Vagina (tissue), 2 donors: ENCODE measurements at places on chromosomes 1 and 21.

- DNase-seq: no peak
Observed at GRCh38 chr1:42852608-42852980, 6.2 kb downstream of the ZNF691 start.

- DNase-seq: no peak
Observed at GRCh38 chr1:9422321-9422720, 116.9 kb upstream of the SLC25A33 start.

DNA sequence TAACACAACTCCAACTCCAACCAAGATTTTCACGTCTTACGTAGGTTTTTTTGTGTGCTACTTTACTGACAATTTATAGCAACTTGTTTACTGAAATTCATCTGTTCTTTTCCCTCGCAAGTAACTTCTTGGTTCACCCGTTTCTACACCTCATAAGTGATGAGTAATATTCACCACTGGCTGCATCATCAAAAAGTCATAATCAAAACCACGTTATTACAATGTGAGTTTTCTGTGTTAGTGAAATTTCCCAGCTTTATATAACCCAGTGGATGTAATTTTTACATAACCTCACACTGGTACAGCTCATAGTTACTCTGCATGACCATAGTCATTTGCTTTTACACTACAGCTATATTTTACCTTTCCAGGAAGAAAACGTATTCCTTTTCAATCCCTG is 401.1 kb upstream of the LYPLAL1 start:
- no peak for DNase-seq

- peak; percentile 81 for DNase-seq
Observed at GRCh38 chr1:116418091-116418830, 45.2 kb downstream of the ATP1A1 start.

DNA sequence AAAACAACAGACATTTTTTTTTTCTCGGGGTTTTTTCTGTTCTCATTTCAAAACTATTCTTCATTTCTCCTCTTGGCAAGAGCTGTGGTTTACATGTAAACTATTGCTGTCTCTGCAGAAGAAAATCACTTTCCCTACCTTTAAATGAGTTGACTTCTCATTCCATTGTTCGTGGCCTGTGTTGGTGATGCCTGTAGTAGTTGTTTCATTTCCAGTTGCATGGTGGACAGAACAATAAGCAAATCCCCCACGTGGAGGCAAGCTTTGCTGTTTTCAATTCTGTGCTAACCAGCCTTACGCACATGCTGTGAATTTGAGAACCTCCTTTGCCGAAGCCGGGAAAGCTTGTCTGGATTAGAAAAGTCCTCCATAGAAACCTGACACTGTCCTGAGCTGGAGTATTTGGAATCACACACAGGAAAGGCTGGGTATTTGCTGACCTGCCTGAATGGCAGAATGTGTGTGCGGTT is 26.2 kb upstream of the MAP3K7CL start:
- no peak for DNase-seq

DNA sequence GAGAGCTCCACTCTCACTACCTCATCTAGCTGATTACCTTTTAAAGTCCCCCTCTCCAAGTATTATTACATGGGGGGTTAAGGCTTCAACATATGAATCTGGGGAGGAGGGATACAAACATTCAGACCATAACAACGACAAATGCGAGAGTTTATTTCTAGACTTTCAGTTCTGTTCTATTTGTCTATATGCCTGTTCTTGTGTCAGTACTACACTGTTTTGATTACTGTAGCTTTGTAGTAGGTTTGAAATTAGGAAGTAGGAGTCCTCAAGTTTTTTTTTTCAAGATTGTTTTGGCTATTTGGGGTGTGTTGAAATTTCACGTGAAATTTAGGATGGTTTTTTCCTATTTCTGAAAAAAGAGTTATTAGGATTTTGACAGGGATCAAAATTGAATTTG is 16.3 kb downstream of the ZMYM4 start:
- no peak for DNase-seq

DNA sequence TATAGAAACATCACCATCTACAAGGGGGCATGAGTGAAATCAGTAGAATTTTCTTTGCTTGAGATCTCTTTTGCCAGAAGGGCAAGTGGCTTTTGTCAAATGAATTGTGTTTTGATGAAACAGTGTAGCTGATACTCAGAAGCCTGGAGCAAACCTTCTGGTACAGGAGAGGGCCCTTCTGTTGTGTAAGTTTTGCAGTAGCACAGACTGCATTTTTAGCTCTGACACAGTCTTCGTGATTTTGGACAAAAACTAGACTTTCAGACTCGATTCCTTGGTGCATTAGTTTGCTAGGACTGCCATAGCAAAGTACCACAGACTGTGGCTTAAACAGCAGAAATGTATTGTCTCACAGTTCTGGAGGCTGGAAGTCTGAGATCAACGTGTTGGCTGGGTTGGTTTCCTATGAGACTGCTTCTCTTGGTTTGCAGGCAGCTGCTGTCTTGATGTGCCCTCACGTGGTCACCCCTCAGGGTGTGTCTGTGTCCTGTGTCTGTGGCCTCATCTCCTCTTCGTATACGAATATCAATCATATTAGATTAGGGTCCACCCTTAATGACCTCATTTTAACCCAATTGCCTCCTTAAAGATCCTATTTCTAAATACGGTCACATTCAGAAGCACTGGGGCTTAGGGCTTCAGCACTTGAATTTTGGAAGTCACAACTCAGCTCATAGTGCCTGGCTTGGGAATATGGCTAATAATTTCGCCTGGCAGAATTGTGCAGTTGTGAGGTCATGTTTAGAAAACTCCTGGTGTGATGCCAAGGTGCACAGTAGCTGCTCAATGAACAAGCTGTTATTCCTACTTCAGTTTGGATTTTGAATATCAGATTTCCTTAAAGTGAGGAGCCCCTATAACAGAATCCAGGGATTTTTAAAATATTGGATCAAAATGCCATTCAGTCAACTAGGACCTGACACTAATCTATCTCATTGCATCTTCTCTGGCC is 21.2 kb upstream of the DISC1 start:
- DNase-seq: no peak

GRCh38 chr1:228913626-228914414 is 178.5 kb downstream of the RHOU start:
- no peak for DNase-seq

GRCh38 chr1:39675220-39675619 is 3.3 kb upstream of the NT5C1A start:
- no peak for DNase-seq

GRCh38 chr1:220982686-220983085 is 103.4 kb downstream of the HLX start:
- no peak for DNase-seq

DNA sequence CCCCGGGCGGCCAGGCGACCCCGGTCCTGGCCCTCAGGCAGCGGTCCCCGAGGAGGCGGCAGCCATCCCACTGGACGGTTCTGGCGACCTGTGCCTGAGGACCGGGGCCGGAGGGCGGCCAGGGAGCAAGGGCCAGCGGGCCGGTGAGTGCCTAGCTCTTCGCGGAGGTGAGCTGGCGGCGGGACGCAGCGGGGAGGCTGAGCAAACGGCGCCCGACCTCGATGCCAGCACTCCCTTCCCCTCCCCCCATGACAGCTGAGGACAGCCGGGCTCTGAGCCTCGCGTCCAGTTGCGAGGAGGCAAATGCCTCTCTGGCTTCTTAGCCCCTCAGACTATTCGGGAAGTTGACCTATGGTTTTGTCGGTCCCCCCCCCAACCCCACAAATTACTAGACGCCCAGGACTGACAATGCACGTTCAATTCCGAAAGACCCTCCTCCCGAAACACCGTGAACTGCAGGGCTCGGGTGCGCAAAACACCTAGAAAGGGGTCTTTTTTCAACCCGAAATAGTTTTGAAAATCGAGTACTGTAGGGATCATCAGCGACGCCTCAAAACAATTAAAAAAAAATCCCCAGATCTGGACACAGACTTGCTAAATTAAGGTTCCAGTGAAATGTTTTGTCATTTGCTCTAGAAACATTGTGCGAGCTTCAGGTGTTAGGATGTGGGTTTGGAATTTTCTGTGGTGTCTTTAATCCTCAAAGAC is 8.3 kb downstream of the CDKN2C start:
- no peak for DNase-seq

DNA sequence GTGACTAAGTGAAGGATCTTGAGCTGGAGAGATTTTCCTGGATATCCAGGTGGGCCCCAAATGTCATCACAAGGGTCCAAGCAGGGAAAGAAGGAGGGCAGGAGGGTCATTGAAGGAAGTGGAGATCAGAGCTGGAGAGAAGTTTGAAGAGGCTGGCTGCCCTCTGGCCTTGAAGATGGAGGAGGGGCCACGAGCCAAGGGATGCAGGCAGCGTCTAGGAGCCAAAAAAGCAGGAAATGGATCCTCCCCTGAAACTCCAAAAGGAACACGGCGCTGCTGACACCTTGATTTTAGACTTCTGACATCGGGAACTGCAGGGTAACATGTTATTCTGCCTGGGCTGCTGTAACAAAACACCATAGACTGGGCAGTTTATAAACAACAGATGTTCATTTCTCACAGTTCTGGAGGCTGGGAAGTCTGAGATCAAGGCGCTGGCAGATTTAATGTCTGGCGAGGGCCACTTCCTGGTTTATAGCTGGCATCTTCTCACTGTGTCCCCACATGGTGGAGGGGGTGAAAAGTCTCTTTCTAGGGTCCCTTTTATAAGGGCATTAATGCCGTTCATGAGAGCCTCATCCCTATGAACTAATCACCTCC is 28.8 kb upstream of the ZBTB21 start:
- no peak for DNase-seq

DNA sequence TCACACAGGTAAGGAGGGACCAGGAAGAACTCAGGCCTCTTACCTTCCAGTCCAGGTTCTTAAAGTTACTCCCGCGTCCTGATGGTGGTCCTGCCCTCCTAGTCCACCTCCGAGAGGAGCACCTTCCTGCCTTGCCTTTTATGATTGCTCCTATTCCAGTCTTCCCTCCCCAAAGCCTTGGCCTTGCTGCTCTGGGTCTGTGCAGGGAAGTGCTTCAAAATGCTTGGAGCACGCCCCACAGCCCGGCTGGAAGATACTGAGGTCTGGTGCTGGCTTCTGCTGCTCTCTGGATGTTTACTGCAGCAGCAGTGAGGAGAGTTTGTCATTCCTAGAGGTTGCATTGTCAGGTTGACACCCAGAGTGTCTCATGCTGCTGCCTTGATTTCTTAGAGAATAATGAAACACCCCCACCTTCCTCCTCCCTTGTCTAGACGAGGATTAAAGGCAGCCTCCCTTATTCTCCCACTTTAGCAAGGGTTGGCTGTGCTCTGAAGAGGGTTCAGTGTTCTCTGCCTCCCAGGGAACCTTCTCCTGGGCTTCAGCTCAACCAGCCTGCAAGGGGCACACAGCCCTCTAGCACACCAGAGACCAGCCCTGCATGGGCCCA is 142.2 kb upstream of the CACNA1E start:
- no peak for DNase-seq

- no peak for DNase-seq
Observed at GRCh38 chr1:205449750-205450443, 5.9 kb downstream of the BLACAT1 start.

GRCh38 chr1:94045465-94046056 is 75.4 kb downstream of the ABCA4 start:
- no peak for DNase-seq

GRCh38 chr1:231418101-231418740 is 3.9 kb downstream of the EGLN1 start:
- no peak for DNase-seq

GRCh38 chr1:5796028-5796427 is 196.2 kb downstream of the NPHP4 start:
- no peak for DNase-seq

GRCh38 chr1:166721145-166721544 is 118.1 kb upstream of the POGK start:
- DNase-seq: no peak

- DNase-seq: peak; percentile 58
Observed at GRCh38 chr21:38352536-38353219, 95.9 kb downstream of the KCNJ15 start.

- no peak for DNase-seq
Observed at GRCh38 chr1:92957030-92957734, 4.1 kb downstream of the DIPK1A start.

GRCh38 chr1:37469386-37469785 is 5.0 kb upstream of the ZC3H12A start:
- no peak for DNase-seq

DNA sequence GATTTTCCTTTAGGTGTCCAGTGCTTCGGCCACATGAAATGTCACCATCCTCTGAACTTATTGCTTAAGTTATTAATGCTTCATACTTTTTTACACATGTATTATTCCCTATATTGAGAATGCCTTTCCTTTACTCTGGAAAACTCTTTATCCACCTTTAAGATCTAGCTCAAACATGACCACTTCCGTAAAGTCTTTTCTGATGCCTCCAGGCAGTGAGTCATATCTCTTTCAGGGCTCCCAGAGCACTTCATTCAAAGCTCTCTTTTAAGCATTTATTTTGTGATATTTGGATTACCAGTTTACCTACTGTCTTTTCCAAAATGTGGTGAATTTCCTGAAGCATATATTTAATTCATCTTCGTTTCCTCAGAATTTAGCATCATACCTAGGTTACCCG is 178.9 kb downstream of the HS2ST1 start:
- DNase-seq: no peak

GRCh38 chr1:95041491-95042165 is 31.1 kb downstream of the ALG14 start:
- DNase-seq: no peak

- DNase-seq: no peak
Observed at GRCh38 chr1:116164604-116165368, 53.6 kb downstream of the MAB21L3 start.

GRCh38 chr1:212655668-212656440 is 43.8 kb downstream of the BATF3 start:
- peak; percentile 72 for DNase-seq

DNA sequence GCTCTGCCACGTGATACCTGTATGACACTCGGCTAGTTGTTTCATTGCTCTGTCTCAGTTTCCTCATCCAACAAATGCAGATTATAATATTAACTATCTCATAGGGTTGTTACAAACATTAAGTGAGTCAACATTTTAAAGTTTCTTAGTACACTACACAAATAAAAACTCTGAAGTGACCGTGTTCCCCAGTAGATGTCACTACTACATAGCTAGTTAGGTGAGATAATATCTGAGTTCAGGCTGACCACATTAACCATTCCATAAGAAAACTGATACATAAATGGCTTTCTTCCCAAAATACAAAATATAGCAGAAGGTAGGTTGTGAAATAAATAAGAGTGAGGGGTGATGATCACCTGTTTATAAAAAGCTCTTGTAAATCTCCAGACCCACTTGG is 214.1 kb downstream of the NUF2 start:
- DNase-seq: no peak

GRCh38 chr1:183093786-183094298 is 70.6 kb downstream of the LAMC1 start:
- DNase-seq: no peak

- DNase-seq: no peak
Observed at GRCh38 chr21:38527737-38528136, 29.5 kb upstream of the ERG start.
